ENCODE measurements at places on chromosomes 3 and 15.
A peak's percentile ranks its signal among the peaks of the same experiment; 100 is the strongest.

GRCh38 chr3:87359826-87360225 lies 83.4 kb upstream of the POU1F1 start:
- DNase-seq = peak; percentile 89

DNA sequence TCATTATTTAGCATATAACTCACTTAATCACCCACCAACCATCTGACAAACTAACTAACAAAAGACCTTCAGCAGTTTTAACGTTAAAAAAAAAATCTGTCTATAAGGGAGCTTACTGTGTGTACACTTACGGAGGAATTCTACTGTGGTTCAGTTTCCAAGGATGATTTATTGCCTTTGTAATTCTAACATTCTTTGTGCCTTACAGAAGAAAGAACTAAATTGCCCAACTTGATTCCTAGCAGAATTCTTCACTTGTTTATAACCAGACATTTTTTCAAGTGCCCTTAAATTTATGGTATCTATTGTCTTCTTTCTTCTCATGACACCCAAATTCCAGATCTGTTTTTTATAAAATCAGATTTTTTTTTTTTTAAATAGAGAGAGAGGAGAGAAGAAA lies 119.7 kb upstream of the IGSF10 start:
- peak; percentile 25 for DNase-seq

DNA sequence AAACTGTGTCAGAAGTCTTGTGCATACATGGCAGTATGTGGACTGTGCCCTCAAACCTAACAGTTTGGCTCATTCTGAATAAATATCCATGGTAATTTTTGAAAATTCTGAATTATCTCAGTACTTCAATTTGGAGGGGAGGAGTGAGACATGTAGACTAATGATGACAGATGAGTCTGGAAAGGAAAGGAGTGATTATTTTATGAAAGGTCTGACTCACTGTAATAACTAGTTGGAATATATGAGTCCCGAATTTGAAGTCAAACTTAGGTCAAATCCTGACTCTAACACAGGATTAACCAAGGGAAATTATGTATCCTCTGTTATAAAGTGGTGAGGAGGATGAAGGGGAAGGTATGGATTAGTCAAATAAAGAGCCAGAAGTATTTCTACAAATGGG lies 38.6 kb downstream of the SUCNR1 start:
- no peak for DNase-seq

DNA sequence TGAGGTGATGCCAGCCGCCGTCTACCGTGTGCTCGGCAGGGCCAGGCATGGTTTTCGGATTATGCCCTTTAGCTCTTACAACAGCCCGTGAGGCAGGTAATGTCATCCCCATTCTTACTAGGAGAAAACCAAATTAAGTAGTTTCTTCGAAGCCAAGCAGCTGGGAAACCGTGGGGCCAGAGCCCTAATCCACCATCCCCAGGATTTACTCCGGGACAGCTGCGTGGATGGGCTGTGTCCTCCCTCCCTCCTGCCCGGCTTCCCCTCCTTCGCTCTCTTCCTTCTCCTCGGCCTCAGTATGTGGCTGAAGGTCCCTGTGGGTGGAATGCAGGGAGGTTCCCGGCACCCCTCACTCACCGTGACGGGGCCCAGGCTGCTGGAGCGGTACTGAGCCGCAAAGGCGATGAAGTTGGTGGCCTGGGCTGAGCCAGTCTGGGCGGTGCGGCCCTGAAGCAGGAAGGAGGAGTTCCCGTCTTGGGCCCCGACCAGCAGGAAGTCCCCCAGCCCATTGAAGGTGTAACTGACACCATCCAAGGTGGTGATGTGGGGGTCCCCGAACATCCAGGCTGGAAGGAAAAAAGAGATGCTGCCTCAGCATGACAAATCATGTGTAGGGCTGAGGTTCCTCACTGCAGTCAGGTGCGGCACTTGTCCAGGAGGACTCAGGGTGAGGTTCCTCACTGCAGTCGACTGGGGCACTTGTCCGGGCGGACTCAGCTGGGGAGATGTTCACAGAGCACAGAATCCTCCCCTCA lies 42.5 kb downstream of the MUC20 start:
- DNase-seq = no peak

DNA sequence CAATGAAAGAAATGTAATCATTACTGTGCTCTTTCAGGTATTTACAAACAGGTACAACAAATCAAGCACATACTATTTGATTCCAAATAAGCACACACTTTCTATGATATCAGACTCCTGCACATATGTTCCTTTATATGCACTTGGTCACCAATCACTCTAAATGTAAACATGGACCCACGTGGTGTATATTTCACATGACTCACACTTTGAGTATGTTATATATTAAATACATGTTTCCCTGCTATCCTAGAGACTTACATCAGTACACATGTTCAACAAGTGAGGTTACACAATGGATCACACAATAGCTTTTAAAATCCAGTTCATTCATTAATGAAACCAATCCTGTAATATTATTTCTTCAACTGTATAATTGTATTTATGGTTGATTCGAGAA lies 683.5 kb downstream of the NR2F2 start:
- no peak for DNase-seq

GRCh38 chr15:28904541-28905315 lies 19.0 kb downstream of the APBA2 start:
- DNase-seq = no peak

GRCh38 chr3:127384717-127385539 lies 97.1 kb upstream of the PRR20G start:
- DNase-seq = no peak

DNA sequence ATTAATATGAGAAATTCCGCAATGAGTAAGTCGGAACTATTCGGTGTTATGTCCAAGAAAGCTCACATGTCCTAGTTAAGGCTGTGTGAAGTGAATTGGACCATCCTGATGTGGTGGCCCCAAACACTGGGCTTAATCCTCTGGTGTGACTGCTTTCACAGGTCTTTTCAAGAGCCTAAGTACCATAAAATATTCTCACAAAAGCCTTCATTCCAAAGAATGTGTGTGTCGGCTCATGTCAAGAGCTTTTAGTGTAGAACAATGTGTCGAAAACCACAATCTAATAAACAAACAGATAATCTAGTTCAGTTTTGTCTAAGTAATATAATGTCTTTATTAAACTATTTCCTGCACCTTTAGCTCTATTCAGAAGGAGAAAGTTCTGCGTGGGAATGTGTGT lies 311.4 kb downstream of the LPP start:
- no peak for DNase-seq

GRCh38 chr15:62275831-62276230 lies 110.7 kb upstream of the C2CD4B start:
- no peak for DNase-seq

DNA sequence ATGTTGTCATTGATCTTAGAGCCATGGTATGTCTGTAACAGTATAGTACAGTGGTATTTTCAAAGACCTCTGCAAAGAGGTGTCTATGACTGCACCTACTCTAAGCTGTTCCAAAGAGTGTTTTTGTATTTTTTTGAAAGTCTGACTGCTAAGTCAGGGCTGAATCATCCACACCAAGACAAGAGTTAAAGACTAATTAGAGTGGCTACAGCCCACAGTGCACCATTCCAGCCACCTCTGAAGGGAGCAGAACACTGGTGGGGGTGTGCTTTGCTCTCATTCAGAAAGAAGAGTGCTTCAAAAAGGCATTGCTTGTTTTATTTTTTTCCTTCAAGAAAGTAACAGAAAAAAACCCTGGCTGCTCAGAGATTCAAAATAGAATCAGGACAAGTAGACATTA lies 301.4 kb downstream of the GABRG3 start:
- no peak for DNase-seq

- no peak for DNase-seq
These were observed 39.0 kb downstream of the CFAP100 start for GRCh38 chr3:126433496-126434263.

- DNase-seq = no peak
These were observed 34.1 kb upstream of the KLF13 start for GRCh38 chr15:31292391-31293015.

GRCh38 chr15:73724212-73724611 lies 28.9 kb downstream of the INSYN1 start:
- DNase-seq = no peak

DNA sequence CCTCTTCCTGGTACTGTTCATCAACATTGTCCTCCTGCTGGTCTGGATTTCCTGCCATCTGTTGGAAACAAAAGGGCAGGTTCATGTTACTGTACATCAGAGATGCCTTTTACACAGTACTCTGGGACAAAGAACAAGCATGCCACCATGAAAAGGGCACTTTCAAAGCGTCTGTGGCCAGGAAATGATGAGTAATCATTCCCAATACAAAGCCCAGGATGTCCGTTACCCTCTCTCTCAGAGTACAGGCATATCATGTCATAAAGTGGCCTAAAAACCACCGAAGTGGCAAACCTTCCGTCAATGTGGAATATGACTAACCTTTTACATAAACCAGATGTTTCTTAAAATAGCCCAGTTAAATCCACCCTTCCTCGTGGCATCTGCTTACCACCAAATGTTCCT lies 71.2 kb downstream of the GOLIM4 start:
- no peak for DNase-seq

GRCh38 chr15:63986751-63987341 lies 59.4 kb downstream of the DAPK2 start:
- no peak for DNase-seq

DNA sequence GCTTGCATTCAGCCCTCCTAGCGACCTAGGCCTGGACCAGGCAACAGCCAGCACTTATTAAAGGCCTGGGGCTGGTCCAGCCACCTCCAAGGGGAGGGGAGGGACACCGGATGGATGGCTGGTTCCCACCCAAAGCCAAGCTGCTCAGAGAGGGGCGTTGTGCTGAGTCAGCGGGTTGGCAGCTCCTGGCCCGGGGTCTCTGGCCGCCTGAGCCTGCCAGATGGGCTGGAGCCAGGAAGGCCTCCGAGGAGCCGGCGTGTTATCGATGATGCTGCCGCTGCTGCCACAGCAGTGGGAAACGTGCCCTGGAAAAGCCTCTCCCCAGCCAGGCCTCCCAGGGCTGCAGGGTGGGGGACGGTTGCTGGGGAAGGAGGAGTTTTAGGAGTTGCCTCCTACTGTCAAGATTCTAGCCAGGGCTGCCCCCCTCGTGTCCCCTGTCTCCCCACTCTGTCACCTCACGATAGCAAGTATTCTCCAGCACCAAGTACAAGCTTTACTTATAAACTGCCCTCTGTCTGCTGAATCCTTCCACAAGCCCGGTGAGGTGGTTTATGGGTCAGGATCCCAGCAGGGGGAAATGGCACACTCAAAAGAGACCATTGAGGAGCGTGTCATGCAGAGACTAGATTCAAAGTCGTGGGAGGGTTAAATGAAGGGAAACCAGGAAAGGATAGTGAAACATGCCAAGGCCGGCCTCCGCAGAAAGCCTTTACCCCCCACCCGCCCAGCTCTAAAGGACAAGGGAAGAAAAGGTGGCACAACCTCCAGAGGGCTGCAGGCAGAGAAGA lies 43.2 kb upstream of the TSEN2 start:
- no peak for DNase-seq

GRCh38 chr3:23480329-23480714 lies 277.2 kb downstream of the UBE2E2 start:
- no peak for DNase-seq

GRCh38 chr3:37662785-37663184 lies 198.9 kb upstream of the CTDSPL start:
- no peak for DNase-seq
